ENCODE measurements at places on chromosomes 2 and 18.

- no peak for DNase-seq
Measured at GRCh38 chr18:51988277-51988676, 351.7 kb upstream of the DCC start.

DNA sequence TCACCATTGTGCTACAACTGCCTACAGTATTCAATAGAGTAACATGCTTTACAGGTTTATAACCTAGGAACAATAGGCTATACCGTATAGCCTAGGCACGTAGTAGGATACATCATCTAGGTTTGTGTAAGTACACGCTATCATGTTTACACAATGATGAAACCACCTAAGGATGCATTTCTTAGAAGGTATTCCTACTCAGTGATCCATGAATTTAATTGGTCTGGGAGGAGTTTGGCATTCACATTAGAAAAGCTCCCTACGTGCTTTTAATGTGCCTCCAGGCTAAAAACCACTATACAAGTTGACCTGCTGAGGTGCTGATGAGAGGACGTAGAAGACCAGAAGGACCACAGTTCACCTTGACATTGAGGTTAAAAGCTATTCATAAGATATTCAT lies 154.5 kb upstream of the LRRTM1 start:
- DNase-seq, result no peak

GRCh38 chr2:208150956-208151355 lies 5.0 kb upstream of the CRYGB start:
- no peak for DNase-seq

DNA sequence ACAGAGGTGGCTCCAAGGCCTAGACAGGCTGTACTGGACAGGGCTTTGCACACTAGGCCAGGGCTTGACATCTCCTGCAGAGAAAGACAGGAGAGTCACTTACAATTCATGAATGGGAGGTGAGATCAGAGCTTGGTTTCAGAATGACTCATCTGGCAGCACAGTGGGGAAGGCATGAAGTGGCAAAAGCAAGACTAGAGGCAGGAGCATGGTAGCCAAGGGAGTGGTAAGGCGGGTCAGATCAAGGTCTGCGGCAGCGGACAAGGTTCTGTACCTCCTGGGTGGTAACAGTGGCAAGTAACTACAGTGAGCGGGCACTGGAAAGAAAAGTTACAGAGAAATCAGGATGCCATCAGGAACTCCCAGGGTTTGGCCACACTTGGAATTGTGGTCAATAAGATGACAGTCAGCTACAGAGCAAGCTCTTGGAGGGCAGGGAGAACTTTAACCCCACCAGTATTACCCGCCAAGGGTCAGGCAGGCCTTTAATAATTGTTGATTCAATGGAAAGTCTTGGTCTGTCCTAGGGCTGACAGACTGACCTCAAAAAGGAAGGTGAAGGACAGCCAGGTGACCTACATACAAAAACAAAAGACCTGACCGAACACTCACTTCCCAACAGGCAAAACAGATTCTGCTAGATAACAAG lies 5.7 kb downstream of the MCFD2 start:
- peak; percentile 69 for DNase-seq

DNA sequence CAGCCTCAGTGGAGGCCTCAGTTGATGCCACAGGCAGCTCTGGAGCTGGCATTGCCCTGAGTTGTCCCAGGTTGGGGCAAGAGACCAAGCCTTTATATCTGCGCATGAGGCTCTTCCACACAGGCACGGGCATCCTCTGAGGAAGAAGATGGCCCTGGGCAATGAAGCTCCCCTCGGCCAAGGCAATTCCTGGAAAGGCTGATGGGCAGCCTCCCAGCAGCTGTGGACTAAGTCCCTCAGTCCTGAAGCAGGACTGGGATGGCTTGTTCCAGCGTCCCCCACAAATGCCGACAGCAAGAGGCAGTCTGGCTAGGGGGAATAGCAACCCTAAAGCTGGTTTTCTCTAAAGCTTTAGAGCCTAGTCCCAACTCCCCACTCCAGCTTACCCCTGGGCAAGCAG lies 90.0 kb downstream of the TFCP2L1 start:
- DNase-seq, result no peak

GRCh38 chr2:20419007-20419576 lies 27.8 kb upstream of the RHOB start:
- DNase-seq, result peak; percentile 91

DNA sequence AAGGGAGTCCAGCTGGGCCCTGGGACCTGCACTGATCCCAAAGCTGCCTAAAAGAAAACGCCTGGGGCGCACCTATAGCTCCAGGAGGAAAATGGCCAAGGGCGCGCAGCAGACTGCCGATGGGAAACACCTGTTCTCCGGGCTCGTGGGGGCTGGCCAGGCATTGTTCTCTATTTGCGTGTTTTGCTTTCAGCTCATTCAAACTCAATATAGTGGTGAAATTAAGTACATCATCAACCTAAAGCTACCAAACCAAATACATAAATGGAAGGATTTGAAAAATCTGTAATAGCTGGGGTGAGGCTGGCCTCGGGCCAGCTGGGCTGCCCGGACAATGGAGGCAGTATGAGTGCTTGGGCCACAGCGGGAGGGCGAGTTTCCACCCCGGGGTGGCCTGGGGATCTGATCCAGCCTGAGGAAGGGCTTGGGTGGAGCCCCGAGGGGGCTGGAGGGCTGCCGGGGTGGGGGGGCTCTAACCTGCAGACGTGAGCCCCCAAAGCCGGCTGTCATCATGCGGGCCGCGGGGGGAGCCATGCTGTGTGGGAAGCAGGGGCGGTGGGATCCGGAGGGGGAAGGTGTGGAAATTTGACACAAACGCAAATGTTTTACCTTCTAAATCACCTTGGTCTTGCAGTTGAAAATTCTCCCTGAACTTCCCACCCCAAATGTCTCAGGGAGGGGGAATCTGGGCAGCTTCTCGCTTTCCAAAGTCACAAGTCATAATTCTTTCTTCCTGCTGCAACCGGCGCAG lies 77.6 kb downstream of the ASB1 start:
- no peak for DNase-seq
